ENCODE measurements at places on chromosomes 6 and 20.
A peak's percentile ranks its signal among the peaks of the same experiment; 100 is the strongest.

- DNase-seq, result no peak
These were observed 128.9 kb downstream of the CD164 start for GRCh38 chr6:109253366-109253765.

DNA sequence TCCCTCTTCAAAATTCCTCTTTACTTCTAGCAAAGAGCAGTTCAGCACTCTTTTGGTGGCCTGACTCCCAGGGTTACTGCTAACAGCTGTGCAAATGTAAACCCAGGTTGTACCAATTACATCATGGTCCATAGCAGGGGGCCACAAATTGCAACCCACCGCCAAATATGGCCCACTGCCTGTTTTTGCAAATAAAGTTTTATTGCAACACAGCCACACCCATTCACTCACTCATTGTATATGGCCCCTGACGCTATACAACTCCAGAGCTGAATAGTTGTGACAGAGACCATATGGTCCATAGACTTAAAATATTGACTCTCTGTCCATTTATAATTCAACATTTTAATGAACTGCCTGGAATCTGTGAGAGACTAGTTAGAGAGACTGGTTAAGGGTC lies 233.4 kb downstream of the NFATC2 start:
- no peak for DNase-seq

DNA sequence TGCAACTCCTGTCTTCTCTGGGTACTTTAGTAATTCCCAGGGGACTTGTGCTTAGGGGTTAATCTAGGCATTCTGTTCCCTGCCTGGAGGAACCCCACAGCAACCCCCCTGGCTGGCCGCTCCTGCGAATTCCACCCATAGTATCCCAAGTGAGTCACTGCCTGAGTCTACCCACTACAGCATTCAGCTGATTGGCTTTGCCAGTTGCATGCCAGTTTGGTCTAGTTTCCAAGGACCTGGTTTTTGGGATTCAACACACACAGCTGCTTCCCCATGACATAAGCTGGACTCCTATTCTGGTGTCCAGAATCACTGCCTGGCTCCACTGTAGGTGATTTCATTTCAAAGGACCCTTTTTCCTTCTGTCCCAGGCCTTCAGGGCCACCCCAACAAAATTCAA lies 40.3 kb downstream of the PLCG1 start:
- no peak for DNase-seq

GRCh38 chr6:170542031-170542719 lies 10.9 kb downstream of the PSMB1 start:
- DNase-seq, result no peak

DNA sequence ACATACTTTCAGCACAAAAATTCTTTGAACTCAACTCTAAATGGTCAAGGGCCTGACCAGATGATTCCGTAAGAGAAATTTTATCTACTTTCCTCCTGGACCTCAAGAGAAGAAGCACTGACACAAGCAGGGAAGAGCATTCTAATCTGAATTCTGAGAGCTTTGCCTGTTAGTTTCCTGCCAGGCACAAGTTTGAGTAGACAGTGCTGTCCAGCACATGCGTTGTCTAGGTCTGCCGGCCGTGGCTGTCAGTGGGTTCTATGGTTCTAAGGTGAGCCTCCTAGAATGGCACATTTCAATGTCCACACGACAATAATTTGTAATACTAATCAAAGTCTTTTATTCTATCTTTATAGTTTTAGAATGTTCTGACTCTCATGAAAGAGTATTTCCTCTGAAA lies 91.9 kb downstream of the RFPL4B start:
- DNase-seq, result no peak

DNA sequence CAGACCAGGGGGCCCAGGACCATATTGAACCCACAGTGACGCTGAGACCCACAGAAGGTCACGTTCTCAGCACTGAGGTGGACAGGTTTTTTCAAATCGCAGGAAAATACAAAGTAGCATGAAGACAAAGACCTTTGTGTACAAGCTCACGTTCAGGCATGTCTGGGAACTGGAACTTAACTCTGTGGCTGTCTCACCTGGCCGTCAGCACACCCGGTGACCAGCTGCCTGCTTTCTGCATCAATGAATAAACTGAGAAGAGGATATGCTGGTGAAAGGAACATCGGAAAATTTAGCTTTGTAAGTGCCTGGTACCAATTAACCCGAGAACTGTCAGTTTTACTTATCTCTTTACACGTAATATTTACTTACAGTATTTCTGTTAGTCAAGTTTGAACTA lies 36.5 kb downstream of the WDR27 start:
- no peak for DNase-seq

DNA sequence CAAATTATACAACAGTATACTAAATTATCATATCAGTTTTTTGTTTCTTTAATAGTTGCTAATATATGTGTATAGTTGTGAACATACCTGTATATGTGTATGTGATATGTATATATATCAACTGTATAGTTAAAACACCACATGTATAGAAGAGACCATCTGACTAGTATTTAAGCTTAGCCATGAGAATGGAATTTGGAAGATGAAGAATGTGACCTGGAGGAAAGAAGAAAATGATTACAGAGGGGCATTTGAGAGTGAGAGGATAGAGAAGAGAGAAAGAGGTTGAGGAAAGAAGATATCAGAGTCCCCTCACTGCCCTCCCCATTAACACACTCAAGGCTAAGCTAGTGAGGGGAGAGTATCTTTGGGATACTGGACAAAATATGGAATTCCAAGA lies 335.9 kb downstream of the BCKDHB start:
- DNase-seq, result no peak

DNA sequence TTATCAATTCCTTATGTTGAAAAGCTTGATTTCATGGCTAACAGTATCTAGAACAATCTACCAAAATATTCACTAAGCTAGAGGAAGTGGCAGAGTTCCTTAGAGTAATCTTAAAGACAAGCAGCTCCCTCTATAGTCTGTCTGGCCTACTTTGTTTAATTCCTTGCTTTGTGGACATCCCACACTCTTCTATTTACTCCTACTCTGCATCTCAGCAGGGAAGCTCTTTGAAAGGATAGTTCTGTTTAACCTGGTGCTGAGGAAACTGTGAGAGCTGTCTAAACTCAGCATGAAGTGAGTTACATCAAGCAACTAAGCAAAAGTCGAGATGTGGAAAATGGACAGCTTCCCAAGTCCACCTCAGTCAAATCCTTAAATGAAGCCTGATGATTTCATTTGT lies 4.3 kb downstream of the REV3L start:
- DNase-seq, result peak; percentile 44

DNA sequence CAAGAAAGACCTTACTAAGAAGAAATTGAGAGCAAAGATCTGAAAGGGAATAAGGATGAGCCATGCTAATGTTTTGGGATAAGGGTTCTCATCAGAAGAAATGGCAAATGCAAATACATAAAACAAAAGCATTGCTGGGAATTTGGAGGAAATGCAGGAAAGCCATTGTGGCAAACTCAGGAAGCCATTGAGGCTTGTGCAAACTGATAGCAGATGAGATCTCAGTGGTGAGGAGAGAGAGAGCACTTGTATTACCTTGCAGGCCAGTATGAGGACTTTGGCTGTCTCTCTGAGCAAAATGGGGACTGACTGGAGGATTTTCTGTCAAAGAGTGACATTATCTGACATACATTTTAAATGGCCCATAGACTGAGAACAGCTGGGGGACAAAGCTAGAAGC lies 103.0 kb downstream of the ADGRB3 start:
- no peak for DNase-seq

- DNase-seq, result no peak
These were observed 1.6 kb upstream of the LY86 start for GRCh38 chr6:6586671-6587526.

DNA sequence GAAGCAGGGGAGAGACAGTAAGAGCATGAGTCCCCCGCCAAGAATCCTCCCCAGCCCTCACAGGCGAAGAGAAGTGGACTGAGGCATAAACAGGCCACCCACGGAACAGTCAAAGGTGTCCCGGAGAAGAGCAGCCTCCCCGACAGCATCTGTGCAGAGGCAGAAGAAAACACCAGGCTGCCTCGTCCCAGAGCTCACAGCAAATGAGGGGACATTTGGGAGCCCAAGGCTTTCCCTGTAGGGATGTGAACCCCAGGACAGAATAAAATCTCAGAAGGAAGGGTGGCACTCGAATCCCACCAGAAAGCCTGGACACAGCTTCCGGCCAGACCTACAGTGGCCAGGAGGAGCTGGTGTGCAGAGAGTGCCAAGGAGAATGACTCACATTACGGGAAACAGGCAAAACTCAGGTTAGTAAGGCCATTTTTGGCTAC lies 90.4 kb downstream of the DLL1 start:
- no peak for DNase-seq

DNA sequence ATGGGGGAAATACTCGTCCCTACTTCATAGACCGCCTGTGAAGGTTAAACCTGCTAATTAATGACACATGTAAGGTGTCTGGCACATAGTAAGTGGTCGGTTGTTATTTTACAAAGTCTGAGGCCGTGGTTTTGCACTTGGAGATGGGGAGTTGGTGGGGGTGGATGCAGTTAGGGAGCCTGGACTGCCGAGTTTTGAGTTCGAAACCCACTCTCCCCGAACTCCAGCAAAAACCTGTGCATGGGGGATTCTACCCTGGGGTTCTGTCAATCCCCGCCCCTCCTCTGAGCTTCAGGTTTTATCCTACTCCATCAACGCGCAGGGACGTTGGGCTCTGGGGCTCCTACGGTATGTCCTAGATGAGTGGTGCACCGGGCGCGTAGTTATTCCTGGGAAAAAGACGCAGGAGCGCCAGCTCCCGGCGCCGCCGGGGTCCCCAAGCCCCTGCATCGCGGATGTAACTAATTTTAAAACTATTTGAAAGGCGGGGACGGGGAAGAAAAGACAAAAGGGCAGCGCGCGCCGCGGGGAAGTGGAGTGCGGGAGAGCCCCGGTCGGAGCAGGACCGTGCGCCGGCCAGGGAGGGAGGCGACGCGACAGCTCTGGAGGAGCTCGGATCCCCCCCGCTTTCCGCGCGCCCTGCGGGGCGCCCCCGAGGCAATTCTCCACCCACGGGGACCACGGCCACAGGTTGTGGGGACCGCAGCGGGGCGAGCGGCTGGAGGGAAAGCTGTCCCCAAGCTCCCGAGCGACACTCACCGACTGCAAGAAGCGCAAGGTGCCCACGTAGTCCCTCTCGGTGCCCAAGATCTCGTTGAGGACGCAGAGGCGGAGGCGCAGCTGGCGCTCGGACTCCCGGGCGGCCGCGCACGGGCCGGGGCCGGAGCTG lies 672 bp downstream of the PREX1 start:
- peak; percentile 39 for DNase-seq

- DNase-seq, result no peak
These were observed 199.3 kb upstream of the SGK1 start for GRCh38 chr6:134517145-134517658.

DNA sequence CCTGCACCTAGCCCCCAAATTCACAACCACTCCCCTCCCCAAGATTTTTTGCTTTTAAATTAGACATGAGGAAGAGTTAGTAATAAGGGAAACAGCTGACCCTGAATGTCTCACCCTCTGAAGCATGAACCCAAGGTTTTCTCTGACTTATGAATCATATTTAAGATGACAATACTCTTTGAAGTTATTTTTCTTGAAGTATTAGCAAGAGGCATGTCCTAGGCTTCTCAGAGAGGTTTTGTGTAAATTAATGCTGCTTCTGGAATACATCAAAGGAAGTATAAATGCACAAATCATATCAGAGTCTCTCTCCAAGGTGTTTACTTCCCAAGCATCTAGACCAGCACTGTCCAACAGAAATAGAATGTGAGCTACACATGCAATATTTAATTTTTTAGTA lies 408.1 kb upstream of the MARCKS start:
- no peak for DNase-seq

GRCh38 chr6:150028799-150029198 lies 3.5 kb upstream of the RAET1L start:
- no peak for DNase-seq

- DNase-seq, result no peak
These were observed 10.0 kb downstream of the HINT3 start for GRCh38 chr6:125966569-125966968.

All from activated CD4-positive, alpha-beta T cell treated with anti-CD3 and anti-CD28 coated beads, Interleukin-2, Interleukin-6, amounts not matched to agents 100 ng/mL and 50 ng/mL, durations not matched to agents 16 hours and 8 hours (primary cell).